Right forelimb (tissue), 1 donor: ENCODE measurements at places on chromosomes 2 and 18.

DNA sequence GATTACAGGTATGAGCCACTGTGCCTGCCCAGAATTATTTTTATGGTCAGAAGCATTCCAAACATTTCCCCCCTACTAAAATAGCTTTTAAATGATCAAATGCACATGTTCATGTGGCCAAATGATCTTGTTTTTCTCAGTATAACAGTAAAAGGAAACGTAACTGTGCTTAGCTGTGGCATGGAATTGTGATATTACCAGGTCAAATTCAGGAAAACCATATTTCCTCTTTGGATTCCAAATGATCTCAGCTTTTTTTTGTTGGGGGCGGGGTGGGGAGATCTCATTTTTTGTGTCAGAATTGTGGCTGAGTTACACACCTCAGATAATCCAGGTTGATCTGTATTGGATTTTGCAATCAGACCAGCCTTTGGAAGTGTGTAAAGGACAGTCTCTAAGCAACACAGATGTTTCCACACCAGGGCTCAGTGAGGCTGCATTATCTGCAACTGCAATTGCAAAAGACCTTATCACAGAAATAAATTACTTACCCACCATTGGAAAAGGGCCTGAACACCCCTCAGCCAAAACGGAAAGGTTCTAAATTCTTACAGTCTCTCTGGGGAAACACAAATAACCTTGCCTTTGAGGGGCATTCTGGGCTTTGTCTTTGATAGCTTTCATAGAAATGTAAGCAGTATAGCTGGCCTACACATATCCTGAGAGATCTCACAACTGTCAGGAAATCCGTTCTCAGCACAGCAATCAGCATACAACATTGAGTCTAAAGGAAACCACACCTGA lies 8.4 kb downstream of the CASP10 start:
- no peak for DNase-seq

GRCh38 chr18:79534356-79534755 lies 138.6 kb downstream of the NFATC1 start:
- no peak for DNase-seq

DNA sequence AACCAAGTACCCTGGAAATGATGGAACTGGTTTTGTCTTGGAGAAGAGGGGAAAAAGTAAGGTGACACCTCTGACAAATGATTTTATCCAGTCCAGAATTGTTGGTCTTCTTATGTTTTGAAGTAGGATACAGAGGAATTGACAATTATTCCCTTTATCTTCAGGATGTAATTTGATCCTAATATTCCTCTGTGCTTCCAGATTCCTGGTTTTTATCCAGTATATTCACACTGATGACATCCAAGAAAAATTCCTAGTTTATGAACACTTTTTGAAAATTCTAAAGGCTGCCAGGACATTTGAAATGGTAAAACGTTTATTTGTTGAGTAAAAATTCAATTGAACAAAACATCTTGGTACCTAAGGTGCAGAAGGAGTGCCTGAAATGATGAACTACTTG lies 22.2 kb upstream of the ETAA1 start:
- no peak for DNase-seq

DNA sequence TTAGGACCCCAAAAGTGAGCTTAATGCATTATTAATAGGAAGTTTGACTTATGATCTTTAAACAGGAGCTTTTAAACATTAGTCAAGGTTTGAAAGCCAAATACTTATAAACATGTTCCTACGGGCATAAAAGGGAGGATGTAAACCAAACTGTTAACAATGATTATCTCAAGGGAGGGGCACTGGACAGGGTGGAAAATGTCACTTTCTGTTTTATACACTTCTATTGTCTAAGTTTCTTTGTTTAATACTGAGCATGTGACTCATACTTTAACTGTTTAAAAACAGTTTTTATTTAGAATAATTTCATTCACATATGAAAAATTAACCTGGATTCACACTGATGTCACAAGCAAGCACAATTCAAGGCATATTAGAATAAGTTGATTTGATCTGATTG lies 18.3 kb upstream of the ITGA6 start:
- DNase-seq = no peak

DNA sequence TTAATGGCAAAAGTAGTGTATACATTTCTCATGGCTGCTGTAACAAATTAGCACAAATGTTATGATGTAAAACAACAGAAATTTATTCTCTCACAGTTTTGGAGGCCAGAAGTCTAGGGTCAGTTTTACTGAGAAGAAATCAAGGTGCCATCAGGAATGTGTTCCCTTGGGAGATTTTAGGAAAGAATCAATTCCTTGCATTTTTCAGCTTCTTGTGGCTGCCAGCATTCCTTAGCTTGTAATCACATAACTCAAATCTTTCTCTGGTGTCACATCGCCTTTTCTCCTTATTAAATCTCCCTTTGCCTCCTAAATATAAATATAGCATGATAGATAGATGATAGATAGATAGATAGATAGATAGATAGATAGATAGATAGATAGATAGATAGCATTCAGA lies 307.0 kb upstream of the REG3G start:
- no peak for DNase-seq

GRCh38 chr2:177207101-177207500 lies 5.5 kb upstream of the HNRNPA3 start:
- no peak for DNase-seq

- no peak for DNase-seq
Measured at GRCh38 chr2:138469411-138469810, 32.2 kb upstream of the SPOPL start.

GRCh38 chr2:68248361-68248760 lies 4.0 kb downstream of the PPP3R1 start:
- no peak for DNase-seq
